ENCODE measurements at places on chromosomes 16 and 17.

- no peak for DNase-seq
These were observed 3.6 kb upstream of the LITAFD start for GRCh38 chr16:8878523-8878911.

- DNase-seq, result no peak
These were observed 392.4 kb upstream of the TNRC6C start for GRCh38 chr17:77566151-77566550.

- no peak for DNase-seq
These were observed 10.8 kb upstream of the ITGA3 start for GRCh38 chr17:50045154-50045553.

DNA sequence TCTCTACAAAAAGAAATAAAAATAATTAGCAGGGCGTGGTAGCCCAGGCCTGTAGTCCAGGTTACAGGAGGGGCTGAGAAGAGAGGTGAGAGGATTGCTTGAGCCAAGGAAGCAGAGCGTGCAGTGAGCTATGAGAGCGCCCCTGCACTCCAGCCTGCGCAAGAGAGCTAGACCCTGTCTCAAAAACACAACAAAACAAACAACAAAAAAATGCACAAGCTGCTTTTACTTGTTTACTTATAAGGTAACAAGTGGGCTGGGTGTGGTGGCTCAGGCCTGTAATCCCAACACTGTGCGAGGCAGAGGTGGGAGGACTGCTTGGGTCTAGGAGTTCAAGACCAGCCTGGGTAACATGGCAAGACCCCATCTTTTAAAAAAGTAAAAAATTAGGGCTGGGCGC, 1.7 kb downstream of the CYTH1 start:
- DNase-seq, result no peak

GRCh38 chr17:60819447-60820130, 141.9 kb downstream of the BCAS3 start:
- no peak for DNase-seq

- no peak for DNase-seq
These were observed 15.4 kb downstream of the ZFPM1 start for GRCh38 chr16:88468275-88469129.

DNA sequence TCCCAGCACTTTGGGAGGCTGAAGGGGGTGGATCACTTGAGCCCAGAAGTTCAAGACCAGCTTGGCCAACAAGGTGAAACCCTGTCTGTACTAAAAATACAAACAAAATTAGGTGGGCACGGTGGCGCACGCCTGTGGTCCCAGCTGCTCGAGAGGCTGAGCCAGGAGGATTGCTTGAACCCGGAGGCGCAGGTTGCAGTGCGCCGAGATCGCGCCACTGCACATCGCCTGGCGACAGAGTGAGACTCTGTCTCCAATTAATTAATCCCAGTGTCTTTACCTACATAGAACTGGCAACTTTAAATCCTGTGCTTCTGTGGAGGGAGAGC, 1.5 kb upstream of the ELOB start:
- no peak for DNase-seq

GRCh38 chr17:80822021-80822699, 169.5 kb upstream of the CHMP6 start:
- DNase-seq, result no peak

DNA sequence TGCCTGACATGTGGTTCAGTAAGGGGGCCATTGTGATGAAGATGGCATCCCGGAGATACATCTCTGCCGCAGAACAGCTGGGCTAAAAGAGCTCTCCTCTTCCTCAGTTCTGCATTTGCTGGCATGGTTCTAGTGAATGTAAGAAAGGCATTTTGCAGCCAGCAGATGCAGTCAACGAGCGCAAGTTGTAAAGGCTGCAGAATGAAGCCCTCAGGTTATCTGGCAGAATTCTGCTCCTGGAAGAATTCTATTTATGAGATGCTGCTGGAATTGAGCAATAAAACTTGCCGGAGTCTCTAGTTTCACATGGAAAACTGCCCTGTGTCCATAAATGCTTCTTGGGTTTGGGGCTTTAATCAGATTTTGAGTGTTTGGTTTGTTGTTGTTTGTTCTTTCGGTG, 176.8 kb upstream of the HSBP1 start:
- no peak for DNase-seq

DNA sequence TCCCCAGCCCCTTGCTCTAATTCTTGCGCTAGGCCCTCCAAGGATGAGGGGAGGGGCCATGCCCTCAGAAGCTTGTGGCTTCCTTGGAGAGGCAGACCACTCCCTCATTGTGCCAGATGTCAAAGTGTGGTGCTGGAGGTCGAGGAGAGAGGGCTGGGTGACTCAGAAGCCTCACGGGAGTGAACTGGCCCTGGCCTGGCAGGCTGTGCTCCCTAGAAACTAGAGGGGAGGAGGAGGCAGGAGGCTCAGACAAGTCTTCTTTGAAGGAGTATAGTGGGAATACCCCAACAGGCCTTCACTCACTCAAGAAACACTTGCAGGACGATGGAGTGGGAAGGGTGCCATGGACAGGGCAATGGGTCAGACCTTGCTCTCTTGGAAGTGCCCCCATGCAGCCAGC, 18.5 kb downstream of the ANKRD40 start:
- no peak for DNase-seq

DNA sequence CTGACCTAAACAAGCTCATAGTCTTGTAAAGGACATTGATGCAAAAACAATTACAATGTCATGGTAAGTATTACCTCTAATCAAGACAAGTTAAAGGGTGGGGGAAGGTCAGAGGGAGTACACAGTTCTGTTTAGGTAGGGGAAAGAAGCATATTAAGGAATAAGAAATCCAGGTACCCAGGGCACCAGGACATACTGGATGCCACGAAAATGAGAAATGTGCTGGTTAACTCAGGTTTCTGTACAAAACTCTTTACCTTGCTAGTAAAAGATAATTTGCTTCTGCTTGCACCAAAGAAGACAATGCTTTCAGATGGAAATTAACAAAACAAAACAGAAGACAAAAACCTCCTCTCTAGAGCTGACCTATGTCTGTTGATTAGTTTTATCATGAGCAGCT, 70.7 kb upstream of the MED13 start:
- no peak for DNase-seq

GRCh38 chr17:37090941-37091340, 142.2 kb downstream of the AATF start:
- no peak for DNase-seq

DNA sequence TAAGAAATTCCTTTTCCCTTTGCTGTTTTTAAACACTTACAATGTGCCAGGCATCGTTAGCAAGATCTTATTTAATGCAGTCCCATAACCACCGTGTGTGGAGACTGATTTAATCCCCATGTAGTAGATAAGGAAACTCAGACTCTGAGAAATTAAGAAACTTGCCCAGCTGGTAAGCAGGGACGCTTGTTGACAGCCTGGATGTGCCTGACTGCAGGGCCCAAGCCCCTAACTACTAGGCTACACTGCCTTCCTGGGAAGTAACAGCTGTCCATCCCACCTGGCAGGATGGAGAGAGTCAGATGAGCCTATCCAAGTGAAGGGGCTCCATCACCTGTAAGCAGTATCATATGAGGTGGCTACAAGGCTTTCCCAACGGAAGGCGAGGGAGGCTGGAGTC, 23.1 kb downstream of the CDK5RAP3 start:
- DNase-seq, result no peak

DNA sequence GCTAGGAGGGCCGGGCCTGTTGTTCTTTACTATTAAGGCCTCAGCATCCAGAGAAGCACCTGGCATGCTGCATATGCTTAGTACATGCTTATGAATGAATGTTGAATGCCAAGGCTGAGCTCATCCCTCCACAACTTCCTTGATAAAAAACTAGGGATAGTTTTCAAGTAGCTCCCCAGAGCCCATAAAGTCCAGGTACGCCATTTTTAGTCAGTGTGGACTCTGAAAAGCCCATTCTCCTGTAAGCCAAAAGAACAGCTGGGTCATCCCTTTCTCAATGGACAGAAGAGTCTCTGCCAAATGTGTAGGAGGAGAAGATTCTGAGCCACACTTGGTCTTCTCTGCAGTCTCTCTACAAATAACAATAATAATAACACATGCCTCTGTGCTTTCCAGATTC, 8.9 kb upstream of the ITGB3 start:
- DNase-seq, result no peak

DNA sequence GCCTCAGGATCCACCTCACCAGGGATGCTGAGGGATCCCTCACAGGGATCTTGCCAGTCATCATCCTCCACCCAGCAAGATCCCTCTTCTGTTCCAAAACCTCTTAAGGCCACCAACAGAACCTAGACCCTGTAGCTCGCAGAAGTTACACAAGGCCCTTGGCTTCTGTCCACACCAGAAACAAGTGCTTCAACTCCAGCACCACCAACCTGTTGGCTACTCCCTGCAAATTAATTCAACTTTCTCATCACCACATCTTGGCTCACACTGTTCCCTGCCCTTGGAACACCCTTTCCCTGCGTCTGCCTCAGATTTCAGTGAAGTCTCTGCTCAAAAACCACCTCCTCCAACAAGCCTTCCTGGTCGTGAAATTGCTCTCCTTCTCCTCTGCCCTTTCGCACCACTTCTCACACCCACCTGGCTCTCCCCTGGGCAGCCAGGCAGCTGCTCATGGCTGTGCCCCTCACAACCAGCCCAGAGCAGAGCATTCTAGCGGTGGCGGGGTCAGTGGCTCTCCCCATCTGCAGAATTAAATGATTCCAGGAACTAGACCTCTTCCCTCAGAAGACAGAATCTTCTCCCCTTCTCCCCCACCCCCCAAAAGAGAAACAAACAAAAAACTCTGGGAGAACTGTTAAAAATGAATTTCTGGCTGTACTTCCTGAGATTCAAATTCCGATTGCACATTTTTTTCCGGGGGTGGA, 1.8 kb downstream of the PLLP start:
- no peak for DNase-seq

GRCh38 chr16:56357765-56358322, 67.5 kb downstream of the AMFR start:
- DNase-seq, result no peak

DNA sequence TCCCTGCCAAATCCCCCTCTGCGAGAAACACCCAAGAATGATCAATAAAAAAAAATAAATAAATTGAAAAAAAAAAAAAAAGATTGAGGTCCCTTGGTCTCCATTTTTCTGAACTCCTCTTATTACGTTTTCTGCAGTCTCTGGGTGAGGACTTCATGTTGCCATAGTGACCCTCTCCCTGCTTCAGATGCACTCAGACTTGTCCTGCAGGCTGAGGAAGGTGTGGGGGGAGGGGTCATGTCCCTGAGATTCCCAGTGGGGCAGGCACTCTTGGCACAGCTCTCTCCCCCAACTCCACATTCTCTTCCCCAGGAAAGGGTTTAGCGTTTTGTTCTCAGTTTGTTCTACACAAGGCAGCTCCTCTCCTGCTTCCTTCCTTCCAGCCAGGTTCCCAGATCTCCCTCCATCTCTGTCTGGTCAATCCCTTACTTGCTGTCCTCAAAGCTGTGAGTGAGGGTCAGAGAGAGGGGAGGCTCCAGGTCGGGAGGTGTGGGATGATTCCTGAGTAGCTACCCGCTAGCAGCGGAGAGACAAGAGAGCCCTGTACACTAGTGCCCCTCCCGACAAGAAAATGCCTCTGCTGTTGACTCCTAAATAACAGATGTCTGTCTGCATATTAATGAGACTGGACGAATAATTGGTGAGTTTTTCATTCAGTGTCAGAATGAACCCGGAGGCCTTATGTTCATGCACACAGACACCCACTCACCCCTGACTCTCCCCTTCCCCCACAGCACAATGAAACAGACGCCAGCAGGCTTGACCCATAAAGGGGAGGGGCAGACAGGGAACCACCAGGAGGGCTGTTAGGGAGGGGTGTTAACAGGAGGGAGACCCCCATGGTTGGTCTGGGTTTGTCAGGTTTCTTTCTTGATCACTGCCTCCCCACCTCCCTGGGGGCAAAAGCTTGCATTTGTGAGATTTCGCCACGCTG, 9.2 kb downstream of the RND2 start:
- DNase-seq, result no peak

GRCh38 chr16:64356267-64356666, 765.6 kb downstream of the CDH11 start:
- no peak for DNase-seq

DNA sequence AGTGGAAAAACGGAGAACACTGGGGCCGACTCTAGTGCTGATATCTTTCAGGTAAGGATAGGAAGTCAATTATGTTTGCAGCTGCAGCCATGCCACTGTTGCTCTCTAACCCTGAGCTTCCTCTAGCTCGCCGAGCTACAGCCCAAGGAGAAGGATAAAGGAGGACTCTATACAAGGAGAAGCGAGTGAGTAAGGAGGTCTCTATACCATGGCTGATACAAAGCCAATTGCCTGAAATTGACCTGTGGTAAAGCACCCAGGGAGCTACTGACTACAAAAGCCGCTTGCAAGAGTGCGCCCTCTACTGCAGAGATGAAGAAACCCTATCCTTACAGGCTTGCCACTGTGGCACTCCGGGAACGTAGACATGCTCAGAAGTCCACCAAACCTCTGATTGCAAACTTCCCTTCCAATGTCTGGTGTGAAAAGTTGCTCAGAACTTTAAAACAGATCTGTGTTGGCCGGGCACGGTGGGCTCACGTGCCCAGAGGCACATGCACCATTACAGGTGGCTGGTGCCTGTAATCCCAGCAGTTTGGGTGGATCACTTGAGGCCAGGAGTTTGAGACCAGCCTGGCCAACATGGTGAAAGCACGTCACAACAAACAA, 10.8 kb upstream of the SLC46A1 start:
- DNase-seq, result peak; percentile 24

DNA sequence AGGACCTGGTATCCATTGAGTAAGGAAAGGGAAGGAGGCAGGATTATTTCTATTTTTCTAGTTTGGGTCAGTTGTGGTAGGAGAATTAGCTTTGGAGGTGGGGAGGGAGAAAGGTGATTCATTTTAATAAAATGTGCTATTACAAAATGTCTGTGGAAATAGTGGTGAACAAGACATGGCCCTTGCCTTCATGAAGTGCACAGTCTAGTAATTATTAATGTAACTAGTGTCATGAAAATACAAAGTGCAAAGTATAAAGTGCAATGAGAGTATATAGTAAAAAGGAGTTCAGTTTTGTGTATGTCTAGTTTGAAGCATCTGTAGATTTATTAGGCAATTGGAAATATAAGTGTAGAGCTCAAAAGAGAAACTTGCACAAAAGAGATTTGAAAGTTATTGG, 11.9 kb downstream of the NFATC3 start:
- DNase-seq, result no peak

GRCh38 chr17:81865358-81865732, 5.0 kb upstream of the P4HB start:
- no peak for DNase-seq

- no peak for DNase-seq
These were observed 58.4 kb downstream of the ELAC2 start for GRCh38 chr17:12959441-12959840.
